ENCODE measurements at places on chromosomes 7 and 10.

DNA sequence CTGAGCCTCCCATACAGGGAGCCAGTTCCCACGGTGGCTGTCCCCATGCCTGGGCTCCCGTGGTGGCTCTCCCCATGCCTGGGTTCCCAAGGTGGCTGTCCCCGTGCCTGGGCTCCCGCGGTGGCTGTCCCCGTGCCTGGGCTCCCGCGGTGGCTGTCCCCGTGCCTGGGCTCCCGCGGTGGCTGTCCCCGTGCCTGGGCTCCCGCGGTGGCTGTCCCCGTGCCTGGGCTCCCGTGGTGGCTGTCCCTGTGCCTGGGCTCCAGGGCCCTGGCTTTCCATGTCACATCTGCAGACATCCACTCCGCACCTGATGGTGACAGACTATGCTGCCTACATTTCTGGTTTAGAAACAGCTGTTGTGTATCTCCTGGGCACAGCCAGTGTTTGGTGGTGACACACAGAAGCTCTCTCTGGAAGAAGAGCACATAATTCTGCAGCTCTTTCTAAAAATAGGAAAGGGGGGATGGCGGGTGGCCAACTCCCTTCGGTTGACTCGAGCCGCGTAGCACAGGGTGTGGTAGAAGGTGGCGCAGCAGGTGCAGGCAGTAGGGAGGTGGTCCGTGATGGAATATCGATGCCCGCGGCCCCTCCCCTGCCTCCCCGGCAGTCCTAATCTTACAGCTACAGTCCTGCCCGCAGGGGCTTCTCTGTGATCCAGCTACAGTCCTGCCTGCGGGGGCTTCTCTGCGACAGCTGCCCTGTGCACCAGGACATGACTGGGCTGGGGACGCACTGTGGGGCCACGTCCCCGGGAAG, 251.2 kb downstream of the DNAJB6 start:
- no peak for DNase-seq

DNA sequence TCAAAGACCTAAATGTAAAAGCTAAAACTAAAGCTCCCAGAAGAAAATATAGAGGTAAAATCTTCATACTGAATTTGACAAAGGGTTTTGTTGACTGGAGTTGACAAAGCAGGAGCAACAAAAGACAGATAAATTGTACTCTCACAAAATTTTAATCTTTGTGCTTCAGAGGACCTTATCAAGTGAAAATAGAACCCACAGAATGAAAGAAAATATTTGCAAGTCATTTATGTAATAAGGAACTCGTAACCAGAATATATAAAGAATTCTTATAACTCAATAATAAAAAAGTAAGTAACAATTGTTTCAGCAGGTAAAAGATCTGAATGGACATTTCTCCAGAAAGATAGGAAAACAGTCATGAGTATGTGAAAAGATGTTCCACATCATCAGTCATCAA, 62.0 kb upstream of the SRRM3 start:
- DNase-seq: no peak

- DNase-seq: no peak
Measured at GRCh38 chr10:79124066-79124465, 55.3 kb downstream of the ZMIZ1 start.

- no peak for DNase-seq
Measured at GRCh38 chr10:91250341-91250740, 29.9 kb downstream of the PCGF5 start.

DNA sequence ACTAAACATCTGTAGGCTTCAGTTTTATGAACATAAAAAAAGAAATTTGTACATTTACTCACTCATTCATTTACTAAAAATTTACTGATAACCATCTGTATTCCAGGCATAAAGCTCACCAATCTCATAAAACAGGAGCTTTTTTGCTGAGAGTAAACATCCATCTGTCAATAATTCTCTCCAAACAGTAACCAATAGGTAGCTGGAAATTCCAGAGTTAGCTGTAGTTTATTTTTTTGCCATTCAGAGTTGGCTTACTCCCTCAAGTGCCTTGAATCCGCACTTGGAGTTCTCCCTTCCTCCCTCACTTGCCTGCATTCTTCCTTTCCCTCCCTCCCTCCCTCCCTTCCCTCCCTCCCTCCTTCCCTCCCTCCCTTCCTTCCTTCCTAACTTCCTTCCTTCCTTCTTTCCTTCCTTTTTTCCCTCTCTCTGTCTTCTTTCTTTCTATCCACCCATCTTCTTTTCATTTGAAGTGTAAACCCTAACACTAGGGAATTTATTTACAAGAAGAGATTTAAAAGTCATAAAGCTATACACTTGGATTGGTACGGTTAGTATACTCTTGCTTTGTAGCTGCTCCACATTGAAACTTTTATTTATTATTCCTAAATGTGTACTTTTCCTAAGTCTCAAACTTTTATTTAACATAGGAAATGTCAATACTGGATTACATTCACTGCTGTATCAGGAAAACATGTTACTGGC, 44.6 kb upstream of the BICC1 start:
- DNase-seq: no peak

DNA sequence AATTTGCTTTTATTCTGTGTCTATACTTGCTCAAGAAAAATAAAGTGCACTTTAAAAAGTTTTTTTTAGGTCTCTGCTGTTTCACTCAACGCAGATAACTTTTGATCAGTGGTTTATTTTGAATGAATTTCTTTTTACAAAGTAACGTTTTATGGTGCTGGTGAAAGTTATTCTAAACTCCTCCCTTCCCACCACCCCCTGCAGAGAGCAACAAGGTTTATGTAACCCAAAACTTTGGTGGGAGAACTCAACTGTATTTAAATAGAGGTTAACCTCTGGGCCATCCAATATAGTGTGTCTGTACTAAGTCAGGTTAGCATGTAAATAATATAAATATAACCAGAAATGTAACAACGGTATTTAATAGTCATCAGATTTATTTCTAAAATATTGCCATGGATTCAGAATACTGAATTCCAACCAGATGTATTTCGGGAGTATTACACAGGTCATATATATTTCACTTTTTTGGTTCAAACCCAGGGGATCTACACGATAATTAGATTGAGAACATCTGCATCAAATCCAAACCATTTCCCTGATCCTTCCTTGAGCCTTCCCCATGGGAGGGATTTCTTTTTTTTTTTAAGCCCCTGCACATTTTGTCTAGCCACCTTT, 3.9 kb upstream of the CUX1 start:
- no peak for DNase-seq

DNA sequence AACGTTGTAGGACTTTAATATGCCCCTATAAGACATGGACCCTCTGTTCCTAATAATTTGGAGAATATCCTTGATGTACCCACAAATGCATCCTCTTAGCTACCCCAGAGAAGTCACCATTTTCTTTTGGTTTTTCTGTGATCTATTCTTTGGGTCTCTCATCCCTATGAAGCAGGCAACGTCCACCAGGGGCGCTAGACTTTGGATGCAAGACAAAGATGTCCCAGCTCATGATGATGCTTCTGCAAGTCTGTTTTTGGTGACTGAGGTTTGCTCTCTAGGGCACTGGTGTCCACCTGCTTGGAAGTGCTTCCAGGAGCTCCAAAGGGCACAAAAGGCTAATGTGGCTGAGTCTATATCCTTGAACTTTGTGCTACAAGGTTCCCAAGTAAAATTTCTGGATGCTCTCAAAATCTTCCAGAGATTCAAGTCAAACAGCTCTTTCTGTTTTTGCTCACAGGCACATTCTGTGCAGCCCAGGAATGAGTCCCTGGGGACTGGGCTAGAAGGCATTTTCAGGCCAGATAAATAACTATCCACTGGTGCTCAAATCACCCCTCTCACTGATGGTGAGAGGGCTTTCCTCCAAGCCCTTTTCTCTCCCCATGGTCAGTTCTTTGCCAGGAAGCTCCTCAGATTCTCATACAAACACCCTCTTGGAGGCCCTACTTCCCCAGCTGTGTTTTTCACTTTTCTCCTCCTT, 166.4 kb downstream of the C7orf25 start:
- DNase-seq: no peak

- DNase-seq: peak; percentile 77
Measured at GRCh38 chr7:129210256-129210988, 14.4 kb upstream of the AHCYL2 start.

GRCh38 chr10:80500572-80501380, 36.9 kb upstream of the SH2D4B start:
- no peak for DNase-seq

DNA sequence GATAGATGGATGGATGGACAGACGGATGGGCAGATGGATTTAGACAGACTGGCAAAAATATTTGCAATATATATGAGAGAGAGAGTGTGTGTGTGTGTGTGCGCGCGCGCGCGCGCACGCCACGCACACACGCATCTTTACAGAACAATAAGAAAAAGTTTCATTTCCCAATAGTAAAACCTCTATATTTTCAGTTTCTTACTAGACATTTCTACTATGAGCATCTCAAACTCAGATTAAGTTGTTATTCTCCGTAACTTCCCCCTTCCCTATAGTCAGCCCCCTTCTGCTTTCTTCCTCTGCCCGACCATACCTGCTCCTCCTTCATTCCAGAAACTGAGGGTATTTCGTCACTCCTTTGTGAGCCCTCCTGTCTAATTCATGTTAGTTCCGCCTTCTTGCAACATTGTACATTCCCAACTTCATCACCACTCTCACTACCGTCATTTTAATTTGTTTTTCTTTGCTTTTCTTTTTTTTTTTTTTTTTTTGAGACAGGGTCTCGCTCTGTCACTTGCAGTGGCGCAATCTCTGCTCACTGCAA, 154.4 kb upstream of the SH2B2 start:
- DNase-seq: no peak

DNA sequence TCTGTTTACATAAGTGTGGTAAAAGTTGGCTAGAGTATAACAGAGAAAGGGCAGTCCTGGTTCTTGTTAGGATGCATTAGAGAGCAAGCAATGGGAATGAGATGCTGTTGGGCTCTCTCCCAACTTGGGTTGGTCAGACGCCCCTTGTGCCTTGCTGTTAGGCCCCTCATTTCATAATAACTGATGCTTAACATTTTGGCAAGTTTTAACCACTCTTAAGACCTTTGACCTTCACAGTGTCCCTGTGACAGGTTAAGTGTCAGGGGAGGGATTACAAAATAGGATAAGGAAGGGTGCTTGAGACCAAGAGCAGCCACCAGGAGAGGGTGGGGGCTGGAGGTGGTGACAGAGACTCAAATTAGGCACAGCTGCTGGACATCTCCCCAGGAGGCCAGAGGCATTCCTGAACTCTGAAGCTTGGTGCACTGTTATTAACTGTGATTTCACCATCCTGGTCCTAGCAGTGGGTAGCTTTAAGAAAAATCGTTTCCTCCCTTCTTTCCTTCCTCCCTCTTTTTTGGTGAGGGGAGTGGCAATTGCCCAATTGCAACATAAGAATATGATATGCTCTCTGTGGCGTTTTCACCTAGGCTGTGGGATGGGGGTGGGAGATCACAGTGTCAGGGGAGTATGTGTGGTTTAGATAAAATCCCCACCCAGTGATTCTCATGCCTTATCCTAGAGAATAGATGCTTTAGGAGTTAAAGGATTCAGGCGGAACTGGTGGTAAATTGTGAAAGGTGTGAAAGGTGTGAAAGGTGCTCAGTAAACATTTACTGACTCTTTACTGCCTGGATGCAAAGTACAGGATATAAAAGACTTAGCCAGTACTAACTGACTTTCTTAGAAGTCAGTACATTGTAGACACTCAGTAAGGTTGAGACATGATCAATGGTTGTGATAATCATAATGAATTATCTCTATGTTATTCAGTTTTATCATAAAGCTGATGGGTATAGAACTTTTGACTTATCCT, 270.5 kb downstream of the BICC1 start:
- DNase-seq: no peak

DNA sequence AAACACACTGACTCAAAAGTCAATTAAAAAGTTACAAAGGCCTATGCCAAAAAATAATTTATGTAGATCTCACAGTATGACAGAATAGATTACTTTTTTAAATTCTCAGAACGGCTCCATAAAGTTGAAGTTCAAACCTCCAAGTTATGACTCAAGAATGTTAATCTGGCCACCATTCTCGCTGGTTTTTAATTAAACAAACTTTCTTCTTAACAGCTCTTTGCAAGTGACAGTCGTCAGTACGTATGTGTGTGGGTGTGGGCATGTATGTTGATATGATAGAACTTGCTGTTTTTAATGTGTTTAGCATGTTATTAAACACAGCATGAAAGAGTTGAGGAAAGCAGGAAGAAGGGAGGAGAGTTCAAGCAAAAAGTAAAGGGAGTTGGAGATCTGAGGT, 18.5 kb downstream of the PRKCQ start:
- DNase-seq: no peak

- no peak for DNase-seq
Measured at GRCh38 chr10:59991661-59992060, 85.3 kb upstream of the CCDC6 start.

- DNase-seq: no peak
Measured at GRCh38 chr7:144024213-144024612, 24.1 kb downstream of the OR6B1 start.

GRCh38 chr7:49513911-49514310, 259.5 kb upstream of the VWC2 start:
- no peak for DNase-seq

- no peak for DNase-seq
Measured at GRCh38 chr10:9869606-9870176, 1148.0 kb upstream of the CELF2 start.

DNA sequence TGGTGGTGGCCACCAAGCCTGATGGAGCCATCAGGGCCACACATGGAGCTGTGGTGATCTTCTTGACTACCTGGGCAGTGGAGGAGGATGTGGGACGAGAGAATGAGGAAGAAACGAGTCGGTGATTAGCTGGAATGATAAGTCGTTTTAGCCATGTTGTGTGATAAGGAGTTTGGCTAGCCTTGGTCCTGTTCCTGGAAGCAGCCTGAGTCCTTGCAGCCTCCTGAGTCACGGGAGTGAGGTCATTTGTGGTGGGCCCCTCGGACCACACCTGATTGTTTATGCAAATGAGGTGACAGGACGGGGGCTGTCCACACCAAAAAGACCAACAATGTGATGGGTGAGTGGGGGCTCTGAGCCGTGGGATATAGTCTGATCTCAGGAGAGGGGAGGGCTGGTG, 554.4 kb downstream of the PTPRN2 start:
- no peak for DNase-seq

DNA sequence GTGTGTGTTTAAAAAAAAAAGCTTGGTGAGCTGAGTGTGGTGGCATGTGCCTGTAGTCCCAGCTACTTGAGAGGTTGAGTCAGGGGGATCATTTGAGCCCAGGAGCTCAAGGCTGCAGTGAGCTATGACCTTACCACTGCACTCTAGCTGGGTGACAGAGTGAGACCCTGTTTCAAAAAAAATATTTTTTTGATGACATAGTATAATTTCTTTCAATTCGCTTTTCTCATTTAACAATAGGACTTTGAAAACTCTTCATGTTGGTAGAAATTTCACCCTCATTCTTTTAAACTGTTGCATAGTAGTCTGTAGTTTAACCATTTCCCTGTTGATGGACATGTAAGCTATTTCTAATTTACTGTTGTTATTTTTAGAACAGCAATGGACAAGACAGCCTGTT, 55.7 kb upstream of the EXOC6 start:
- no peak for DNase-seq

GRCh38 chr7:139118805-139119485, 9.4 kb upstream of the ZC3HAV1 start:
- DNase-seq: no peak

Measured in NCI-H1092 (cell line).